Cerebellar cortex (tissue), 1 donor: ENCODE measurements at places on chromosomes 4 and X.

- DNase-seq: no peak
Observed at GRCh38 chr4:123921339-123921738, 524.7 kb downstream of the SPRY1 start.

DNA sequence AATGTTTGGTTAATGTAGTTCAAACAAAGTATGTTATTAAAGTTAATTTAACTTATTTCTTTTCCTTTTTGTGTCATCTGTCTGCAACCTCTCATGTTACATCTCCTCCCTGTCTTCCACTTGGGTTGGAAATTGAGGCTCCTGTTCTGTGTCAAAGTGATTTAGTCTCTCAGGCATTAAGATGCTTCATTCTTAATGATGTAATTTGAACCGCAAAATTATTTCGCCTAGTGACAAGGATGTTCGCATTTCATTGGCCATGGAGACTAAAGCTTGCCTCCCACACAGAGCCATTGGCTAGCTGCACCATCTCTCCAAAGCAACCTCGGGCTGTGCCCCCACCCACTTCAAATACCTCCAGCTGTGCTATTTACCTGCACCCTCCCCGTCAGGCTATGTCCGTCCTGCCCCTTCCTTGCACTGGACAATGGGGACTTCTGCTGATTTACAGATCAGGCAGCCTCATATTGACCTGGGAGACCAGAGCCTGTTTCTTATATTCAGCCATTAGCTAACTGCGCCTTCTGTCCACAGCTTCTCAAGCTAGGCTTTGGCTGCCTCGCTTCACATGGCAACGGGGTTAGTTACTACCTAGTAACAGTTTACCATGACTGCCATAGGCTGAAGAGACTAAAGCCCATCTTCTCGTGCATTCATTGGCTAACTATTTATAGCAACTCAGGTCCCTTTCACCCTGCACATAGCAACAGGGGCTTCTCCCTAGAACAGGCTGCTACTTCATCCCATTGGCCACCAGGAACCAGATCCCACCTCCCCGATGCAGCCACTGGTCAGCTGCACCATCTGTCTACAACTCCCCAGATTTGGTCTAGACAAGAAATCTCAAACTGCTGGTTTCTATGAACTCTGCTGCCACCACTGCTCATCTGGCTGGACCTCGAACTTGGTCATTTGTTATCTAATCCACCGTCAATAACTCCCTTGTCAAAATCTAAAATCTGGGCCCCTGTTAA is 8.6 kb upstream of the ZNF157 start:
- DNase-seq: peak; percentile 99

DNA sequence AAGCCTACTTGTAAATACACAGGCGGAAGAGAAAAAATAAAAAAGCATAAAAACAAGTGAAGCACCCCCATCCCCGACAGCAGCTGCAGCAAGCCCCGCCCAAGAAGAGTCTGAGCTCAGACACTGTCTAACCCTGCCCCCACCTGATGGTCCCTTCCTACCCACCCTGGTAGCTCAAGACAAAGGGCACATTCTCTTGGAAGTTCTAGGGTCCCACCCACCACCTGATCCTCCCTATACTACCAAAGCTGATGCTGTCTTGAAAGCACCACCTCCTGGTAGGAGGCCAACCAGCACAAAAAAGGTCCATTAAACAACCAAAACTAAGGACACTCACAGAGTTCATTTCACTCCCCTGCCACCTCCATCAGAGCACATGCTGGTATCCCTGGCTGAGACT is 308.2 kb downstream of the KLHL13 start:
- DNase-seq: no peak

GRCh38 chr4:70908993-70909556 is 6.9 kb downstream of the MOB1B start:
- no peak for DNase-seq

- DNase-seq: peak; percentile 65
Observed at GRCh38 chr4:56311299-56311975, 75.9 kb downstream of the AASDH start.

GRCh38 chrX:15143825-15144121 is 126.1 kb downstream of the ASB9 start:
- no peak for DNase-seq

- DNase-seq: peak; percentile 12
Observed at GRCh38 chrX:1661048-1661921, 46.4 kb downstream of the ASMT start.

DNA sequence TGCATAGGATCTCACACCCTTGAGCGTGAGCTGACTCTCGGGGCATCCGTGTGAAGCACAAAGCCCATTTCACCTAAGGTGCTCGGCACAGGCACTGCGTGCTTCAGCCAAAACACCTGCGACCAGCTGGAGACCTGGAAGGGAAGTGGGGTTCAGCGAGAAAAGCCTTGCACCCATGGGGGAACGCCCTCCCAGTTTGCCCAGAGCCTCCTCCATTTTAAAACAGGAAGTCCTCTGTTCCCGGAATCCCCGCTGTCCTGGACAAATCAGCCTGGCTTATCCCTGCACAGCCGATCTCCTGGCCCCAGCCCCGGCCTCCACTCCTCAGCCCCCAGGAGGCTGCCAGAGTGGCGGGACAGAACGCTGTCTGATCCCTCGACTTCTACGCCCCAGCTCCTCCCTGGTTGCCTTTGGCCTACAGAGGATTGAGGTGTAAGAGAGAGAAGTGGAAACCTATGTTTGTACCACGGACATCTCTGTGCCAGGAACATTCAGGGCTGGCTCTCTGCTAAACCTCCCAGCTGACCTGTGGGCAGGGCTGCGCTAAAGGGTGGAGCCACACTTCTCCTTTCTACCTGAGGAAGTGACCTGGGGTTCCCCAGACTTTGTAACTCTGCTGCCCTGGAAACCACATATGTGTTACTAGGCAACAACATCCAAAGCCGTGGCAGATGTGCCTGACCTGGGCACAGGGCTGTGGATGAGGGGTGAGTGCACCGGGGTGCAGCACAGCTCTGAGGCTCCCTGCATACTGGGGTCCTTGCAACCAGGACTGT is 3.8 kb upstream of the C4orf50 start:
- DNase-seq: no peak

- no peak for DNase-seq
Observed at GRCh38 chrX:130793975-130794374, 109.0 kb downstream of the ENOX2 start.

- DNase-seq: peak; percentile 7
Observed at GRCh38 chrX:130497531-130497930, 95.7 kb downstream of the RBMX2 start.

- DNase-seq: no peak
Observed at GRCh38 chr4:2796849-2797544, 4.1 kb downstream of the SH3BP2 start.

- no peak for DNase-seq
Observed at GRCh38 chr4:687971-688853, 739 bp downstream of the SLC49A3 start.

GRCh38 chrX:139559383-139560042 is 29.0 kb downstream of the F9 start:
- DNase-seq: peak; percentile 14

GRCh38 chrX:30888526-30889146 is 418 bp downstream of the TAB3 start:
- DNase-seq: peak; percentile 17

GRCh38 chr4:3853388-3854035 is 87.3 kb downstream of the ADRA2C start:
- DNase-seq: no peak

DNA sequence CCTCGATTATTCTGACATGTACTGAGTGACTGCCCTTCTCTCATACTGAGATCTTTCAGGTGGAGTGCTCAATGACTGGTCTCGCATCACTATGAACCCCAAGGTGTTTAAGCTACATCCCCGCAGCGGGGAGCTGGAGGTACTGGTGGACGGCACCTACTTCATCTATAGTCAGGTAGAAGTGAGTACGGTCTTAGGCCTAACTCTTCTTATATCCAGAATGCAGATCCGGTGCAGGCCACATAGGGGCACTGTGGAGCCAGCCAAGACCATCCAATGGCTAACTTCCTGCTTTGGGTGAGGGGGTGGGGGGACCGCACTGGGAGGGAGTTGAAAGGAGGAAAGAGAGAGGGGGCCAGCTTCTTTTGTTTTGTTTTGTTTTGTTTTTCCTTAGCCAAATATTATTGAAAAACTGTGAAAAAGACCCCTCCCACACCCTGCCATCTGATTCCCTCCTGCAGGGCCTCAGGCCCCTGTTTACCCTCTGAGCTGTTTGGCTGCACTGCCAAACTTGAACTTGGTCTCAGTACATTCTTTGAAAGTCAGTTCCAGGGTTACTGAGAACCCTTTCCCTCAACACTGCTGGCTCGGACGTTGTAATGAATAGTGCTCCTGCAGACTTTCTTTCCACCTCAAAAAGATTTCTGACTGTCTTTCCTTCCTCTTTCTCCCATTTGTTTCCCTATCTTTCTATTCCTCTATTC is 16.2 kb downstream of the AWAT2 start:
- peak; percentile 14 for DNase-seq

GRCh38 chr4:100422894-100423293 is 94.9 kb downstream of the EMCN start:
- DNase-seq: peak; percentile 50

GRCh38 chr4:75213480-75213879 is 280.6 kb downstream of the PARM1 start:
- no peak for DNase-seq

DNA sequence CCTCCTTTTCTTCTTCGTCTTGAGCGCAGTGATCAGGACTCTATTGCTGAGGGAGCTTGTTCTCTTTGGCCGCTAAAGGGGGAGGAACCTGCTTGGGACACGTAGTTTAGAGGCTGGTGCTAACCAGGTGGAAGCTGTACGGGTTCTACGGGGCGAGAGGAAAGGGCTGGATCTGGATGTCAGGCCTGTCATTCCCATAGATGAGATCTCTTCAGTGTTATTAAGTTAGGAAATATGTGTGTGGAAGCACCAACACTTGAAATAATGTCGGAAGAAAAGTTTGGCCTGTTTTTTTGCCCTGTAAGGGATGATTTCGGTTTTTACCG is 643 bp downstream of the SRP72 start:
- peak; percentile 70 for DNase-seq

GRCh38 chr4:104868533-104868932 is 278.1 kb upstream of the TET2 start:
- no peak for DNase-seq

DNA sequence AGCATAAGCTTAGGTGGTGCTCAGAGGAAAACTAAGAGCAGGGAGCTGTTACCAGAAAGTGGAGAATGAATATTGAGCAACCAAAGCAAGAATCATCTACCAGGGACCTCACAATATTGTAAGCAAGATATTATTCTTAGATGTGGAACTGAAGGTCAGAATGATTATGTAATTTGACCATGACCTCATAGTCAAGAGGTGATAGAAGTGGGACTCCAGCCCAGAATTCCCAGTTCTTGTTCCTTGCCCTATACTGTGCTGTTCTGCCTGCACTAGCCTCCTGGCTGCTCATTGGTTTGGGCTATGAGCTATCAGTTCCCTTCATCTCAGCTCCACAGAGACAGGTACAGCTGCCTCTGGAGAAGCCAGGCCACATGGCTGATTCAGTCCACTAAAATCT is 229.4 kb downstream of the LDB2 start:
- no peak for DNase-seq

DNA sequence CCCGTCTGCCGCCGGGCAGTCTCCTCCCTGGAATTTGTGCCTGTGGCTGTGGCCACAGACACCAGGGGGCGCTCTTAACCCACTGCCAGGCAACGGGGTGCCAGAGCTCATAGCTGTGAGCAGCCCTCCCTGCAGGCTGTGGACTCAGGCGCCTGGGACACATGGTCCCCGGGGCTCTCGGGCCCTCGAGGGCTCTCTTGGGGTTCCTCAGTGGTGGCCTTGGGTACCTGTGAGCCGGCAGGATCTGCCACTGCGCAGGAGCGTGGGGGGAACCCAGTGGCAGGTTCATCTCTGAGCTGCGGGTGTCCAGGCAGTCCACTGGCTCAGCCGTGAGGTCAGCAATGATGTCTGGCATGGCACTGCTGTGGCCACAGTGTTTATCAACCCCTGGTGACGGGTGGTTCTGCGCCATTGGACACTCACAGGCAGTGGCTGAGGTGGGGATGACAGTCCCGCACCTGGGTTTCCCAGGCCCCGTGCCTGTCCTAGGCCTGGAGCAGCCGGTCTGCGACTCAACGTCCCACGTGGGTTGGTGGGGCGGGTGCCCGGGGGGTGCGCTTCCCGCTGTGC is 37.2 kb downstream of the PCGF3 start:
- peak; percentile 79 for DNase-seq

- no peak for DNase-seq
Observed at GRCh38 chrX:31217084-31217483, 145.2 kb upstream of the FTHL17 start.

GRCh38 chrX:13001097-13001496 is 26.2 kb downstream of the TMSB4X start:
- no peak for DNase-seq

- DNase-seq: no peak
Observed at GRCh38 chr4:39037941-39038340, 5.7 kb upstream of the TMEM156 start.

GRCh38 chr4:120163895-120164294 is 97.2 kb upstream of the MAD2L1 start:
- DNase-seq: no peak

DNA sequence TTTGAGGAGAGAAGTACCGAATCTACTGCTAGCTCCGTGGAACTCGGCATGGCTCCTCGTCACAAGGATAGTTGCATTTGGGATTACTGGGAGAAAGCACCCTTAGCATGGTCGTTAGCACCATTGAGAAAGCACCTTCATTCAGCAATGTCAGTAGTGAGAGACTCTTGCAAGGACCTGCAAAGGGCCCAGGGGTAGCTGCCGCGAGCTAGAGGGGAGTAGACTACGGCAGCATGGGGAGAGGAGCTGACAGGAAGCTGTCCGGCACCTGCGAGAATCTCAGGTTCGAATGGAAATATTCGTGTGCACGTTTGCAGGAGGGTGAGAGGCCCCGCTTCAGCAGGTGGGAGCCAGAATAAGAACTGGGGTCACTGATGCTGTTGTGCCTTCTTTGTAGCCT is 20.2 kb downstream of the TLR10 start:
- no peak for DNase-seq
